Progenitor cell of endocrine pancreas (in vitro differentiated cells): ENCODE measurements at places on chromosomes 16 and 17. TPM values are rescaled to one million over a fixed set of nuclear protein-coding genes. Genes with fewer than 3 reads are reported as not detected.

The CCDC200 gene
- not detected in 2 replicates for total RNA-seq

The WFDC1 gene
- 0.09 and 0.24 TPM in 2 replicates for total RNA-seq

The SHISA6 gene
- 1.0 and 1.2 TPM in 2 replicates for total RNA-seq

The LDHD gene
- 0.64 and 0.89 TPM in 2 replicates for total RNA-seq

The PRSS33 gene
- 0.27 and 0.31 TPM in 2 replicates for total RNA-seq

The DYNLRB2 gene
- total RNA-seq = 2.2 and 3.6 TPM in 2 replicates

The KIF2B gene
- not detected in 2 replicates for total RNA-seq

The RASL10B gene
- 13.7 and 13.9 TPM in 2 replicates for total RNA-seq

The TP53TG3B gene
- not detected in 2 replicates for total RNA-seq

The TMEM88 gene
- total RNA-seq = 11.3 and 15.8 TPM in 2 replicates

The ALOX15 gene
- total RNA-seq = 0.33 and 0.69 TPM in 2 replicates

The CBX4 gene
- total RNA-seq = 22.8 and 24.2 TPM in 2 replicates

The PRKCB gene
- 0.27 and 0.36 TPM in 2 replicates for total RNA-seq

The GABARAP gene
- total RNA-seq = 447 and 466 TPM in 2 replicates

The ARL5C gene
- not detected in 2 replicates for total RNA-seq

The C1QL1 gene
- total RNA-seq = 36.2 and 37.0 TPM in 2 replicates

The ZPBP2 gene
- not detected in 2 replicates for total RNA-seq

The GPR139 gene
- total RNA-seq = not detected in 2 replicates

The MPP3 gene
- 12.6 and 13.2 TPM in 2 replicates for total RNA-seq

The VWA3A gene
- 0.98 and 1.5 TPM in 2 replicates for total RNA-seq

The VPS4A gene
- 21.2 and 25.2 TPM in 2 replicates for total RNA-seq

The MMP28 gene
- 0.53 TPM in 1 of 2 replicates, not detected in the other for total RNA-seq

The TMEM238L gene
- not detected in 2 replicates for total RNA-seq

The CACNG4 gene
- 6.5 and 8.7 TPM in 2 replicates for total RNA-seq

The SYNRG gene
- total RNA-seq = 69.0 and 73.0 TPM in 2 replicates

The STAT5A gene
- total RNA-seq = 0.74 and 1.4 TPM in 2 replicates

The SLFN14 gene
- total RNA-seq = not detected in 2 replicates
